ENCODE measurements at places on chromosomes 16 and 17. TPM values are rescaled to one million over a fixed set of nuclear protein-coding genes. Genes with fewer than 3 reads are reported as not detected.

GRCh38 chr17:15185625-15185991 lies 79.5 kb downstream of the PMP22 start:
- no peak for DNase-seq

CCL4 gene
- total RNA-seq, result 1,230 TPM

- DNase-seq, result no peak
Measured at GRCh38 chr16:87012954-87013938, 303.9 kb downstream of the C16orf95 start.

DNA sequence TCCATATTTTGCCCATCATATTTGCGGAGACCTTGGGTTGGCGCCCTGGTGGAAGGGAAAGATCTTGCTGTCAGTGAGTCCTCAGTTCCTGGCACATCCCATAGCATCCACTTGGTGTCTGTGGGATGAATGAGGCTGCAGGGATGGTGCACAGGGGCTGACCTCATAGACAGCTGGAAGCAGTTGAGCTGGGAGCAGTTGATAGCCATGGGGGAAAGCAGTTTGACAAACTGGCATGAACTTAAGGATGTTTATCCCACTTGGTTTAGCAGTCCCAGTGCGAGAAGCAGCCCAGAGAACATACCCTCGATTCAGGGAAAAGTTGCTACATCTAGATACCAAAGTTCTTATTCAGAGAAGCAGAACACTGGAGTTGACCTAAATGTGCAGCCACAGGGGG lies 80.7 kb downstream of the SNX29 start:
- no peak for DNase-seq

RHBDL3 gene
- 0.26 TPM for total RNA-seq

TRAP1 gene
- total RNA-seq, result 351 TPM

DNA sequence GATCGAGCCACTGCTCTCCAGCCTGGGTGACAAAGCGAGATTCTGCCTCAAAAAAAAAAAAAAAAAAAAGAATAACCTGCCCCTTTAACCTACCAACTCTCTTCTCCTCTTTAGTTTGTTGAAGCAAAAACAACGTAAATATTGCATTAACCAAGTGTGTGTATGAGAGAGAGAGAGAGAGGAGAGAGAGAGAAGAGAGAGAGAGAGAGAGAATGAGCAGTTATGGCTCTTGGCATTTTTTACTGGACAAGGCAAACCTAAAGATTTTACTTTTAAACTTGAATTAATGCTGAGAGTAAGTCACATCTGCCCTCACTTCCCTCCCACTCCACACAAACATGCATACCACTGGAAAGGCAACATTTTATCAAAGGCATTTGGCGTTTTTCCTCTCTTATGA lies 3.0 kb upstream of the SLFN5 start:
- DNase-seq, result no peak

KRT31 gene
- not detected for total RNA-seq

- DNase-seq, result no peak
Measured at GRCh38 chr16:28091656-28092055, 28.1 kb upstream of the GSG1L start.

TP53TG3 gene
- total RNA-seq, result not detected

DNA sequence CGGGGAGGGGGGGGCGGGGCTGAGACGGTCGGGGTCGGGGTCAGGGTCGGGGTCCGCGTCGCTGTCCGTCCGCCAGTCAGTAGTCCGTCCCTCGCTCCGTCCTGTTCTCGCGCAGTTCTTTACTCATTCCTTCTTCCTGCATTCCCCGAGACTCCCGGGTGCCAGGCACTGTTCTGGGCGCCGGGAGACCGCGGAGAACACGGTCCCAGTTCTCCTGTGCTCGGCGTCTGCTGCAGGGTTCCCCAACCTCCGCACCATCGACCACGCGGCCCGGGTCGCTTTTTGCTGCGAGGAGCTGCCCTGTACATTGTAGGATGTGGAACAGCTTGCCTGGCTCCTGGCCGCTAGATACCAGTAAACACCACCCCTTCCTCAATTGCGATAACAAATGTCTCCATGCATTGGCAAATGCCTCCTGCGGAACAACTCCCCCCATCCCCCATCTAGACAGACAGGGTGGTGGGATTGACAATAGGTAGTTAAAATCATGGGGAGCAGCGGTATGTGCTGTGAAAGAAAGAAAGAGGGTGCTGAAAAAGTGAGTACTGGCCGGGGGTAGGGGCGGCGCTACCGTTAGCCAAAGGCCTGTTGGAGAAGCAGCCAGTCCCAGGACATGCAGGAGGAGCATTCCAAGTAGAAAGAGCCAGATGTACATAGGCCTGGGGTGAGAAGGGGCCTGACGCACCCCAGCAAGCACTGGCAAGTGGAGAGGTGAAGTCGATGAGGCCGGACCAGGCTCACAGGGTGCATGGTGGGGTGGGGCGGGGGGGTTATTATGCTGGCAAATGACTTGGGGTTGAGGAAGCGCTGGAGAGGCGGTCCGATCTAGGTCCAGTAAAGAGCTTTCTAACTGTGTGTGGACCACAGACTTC lies 631 bp downstream of the TRAF7 start:
- no peak for DNase-seq

GRCh38 chr17:45013021-45013997 lies 38.1 kb downstream of the DCAKD start:
- no peak for DNase-seq

DNA sequence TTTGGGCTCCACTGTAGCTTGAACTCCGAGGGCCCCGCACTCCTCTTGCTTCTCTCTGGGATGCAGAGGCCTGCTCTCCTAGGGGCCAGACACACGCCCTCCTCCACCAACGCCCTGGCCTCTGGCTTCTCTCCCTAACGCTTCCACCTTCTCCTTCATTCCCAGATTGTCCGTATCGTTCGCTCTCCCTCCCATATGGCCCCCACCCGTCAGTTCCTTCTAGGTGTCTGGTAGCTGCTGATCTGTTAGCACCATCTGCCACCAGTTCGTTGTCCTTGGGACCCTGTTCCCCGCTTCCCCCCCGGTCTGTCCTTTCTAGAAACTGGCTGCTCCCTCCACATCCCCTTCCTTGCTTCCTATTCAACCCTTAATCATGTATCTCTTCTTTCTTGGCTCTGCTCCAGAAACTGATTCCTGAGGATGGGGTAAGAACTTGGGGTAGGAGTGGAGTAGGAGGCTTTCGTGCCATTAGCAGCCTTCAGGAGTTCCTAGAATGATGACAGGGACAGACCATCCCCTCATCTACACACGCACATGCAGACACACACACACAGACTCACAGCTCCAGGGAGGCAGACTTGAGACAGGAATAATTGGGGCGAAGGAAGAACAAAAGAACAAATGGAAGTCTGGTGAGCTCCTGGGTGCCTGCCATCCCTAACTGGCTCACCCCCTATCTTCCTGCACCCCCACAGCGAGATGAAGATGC lies 4.3 kb downstream of the ATP1B2 start:
- DNase-seq, result no peak

- no peak for DNase-seq
Measured at GRCh38 chr17:28748852-28749515, 5.2 kb downstream of the TRAF4 start.

P2RX5 gene
- total RNA-seq, result 143 TPM

FN3K gene
- 2.7 TPM for total RNA-seq

- no peak for DNase-seq
Measured at GRCh38 chr17:19712436-19713004, 3.9 kb downstream of the SLC47A2 start.

GRCh38 chr16:65657071-65657494 lies 535.2 kb upstream of the CDH11 start:
- no peak for DNase-seq

OR1A1 gene
- not detected for total RNA-seq

C1QL1 gene
- 0.39 TPM for total RNA-seq

DNA sequence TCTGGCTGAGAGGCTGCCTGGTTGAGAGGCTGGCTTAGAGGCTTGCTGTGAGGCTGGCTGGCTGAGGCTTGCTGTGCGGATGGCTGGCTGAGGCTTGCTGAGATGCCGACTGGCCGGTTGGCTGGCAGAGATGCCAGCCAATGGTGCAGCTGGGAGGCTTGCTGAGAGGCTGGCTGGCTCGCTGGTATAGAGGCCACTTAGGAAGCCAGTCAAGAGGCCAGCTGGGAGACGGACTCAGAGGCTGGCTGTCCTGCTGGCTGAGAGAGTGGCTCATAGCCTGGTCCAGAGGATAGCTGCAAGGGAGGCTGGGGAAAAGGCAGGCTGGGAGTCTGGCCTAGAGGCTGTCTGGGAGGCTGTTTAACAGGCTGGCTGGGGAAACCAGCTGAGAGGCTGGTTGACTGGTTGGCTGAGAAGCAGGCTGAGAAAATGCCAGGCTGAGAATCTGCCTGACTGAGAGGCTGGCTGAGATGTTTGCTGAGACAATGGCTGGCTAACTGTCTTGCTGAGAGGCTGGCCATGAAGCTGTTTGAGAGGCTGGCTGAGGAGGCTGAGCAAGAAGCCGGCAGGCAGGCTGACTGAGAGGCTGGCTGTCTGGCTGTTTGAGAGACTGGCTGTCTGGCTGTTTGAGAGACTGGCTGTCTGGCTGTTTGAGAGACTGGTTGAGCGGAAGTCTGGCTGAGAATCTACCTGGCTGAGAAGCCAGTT lies 37.5 kb upstream of the ACSM2B start:
- no peak for DNase-seq

DNA sequence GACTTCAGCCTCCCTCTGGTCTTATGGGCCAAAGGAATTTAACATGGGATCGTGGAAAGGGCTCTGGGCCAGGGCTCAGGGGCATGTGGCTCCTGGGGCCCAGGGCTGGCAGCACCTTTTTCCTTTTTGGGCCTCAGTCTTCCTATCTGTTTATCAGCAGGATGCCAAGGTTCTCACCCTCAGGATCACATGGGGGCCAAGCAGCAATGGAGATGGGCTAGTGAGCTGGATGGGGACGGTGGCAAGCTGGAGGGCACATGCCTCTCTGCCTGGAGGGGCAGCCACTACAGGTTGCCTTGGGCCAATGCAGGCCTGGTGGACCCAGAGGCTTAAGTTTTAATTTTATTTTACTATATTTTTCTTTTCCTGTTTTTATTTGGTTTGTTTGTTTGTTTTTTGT lies 95.4 kb downstream of the CYLD start:
- DNase-seq, result no peak

KRT32 gene
- total RNA-seq, result not detected

Measured in activated T-helper 1 cell treated with anti-CD3 and anti-CD28 coated beads, Interleukin-12 subunit alpha, Interleukin-12 subunit beta, Interleukin-2, Interleukin-4 antibody, amounts not matched to agents 30 ng/mL and 10 ng/mL and 1 ng/mL, durations not matched to agents 14 hours and 24 hours and 36 hours (primary cell).